ENCODE measurements at places on chromosomes 1 and 21. TPM values are rescaled to one million over a fixed set of nuclear protein-coding genes. Genes with fewer than 3 reads are reported as not detected.

CA6 gene
- not detected for total RNA-seq

GRCh38 chr1:193754732-193755427, 568.5 kb upstream of the B3GALT2 start:
- no peak for DNase-seq

DNA sequence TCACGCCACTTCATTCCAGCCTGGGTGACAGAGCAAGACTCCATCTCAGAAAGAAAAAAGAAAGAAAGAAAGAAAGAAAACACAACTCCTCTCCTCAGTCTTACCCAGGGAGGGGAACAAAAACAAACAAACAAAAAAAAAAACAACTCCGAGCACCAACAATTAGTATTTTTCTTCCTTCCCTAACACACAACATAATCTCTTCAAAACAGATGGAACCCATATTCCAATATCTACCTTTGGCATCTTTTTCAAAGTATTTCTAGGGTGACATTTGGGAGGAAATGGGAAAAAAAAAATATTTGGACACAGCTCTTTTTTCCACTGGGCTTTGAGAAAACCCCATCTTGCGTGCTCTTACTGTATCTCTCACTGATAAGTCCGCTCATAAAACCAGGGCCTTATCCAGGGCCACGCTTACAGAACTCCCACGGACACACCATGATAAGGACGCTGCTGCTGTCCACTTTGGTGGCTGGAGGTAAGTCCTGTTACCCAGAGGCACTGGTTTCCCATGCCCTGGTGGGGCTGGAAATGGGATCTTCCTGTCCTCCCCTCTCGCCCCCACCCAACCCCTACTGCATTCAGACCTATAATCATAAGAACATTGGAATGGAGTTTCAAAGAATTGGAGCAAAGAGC, at the start of gene CELA2A:
CELA2A (plus strand) TSS at position 420 of the 642 bp plus-strand sequence; CDS start at position 442, 22 bp downstream.
- DNase-seq: no peak

NCMAP gene
- not detected for total RNA-seq

All from glomerular endothelial cell (primary cell).